ENCODE measurements at places on chromosomes 13 and 19.
A peak's percentile ranks its signal among the peaks of the same experiment; 100 is the strongest.

DNA sequence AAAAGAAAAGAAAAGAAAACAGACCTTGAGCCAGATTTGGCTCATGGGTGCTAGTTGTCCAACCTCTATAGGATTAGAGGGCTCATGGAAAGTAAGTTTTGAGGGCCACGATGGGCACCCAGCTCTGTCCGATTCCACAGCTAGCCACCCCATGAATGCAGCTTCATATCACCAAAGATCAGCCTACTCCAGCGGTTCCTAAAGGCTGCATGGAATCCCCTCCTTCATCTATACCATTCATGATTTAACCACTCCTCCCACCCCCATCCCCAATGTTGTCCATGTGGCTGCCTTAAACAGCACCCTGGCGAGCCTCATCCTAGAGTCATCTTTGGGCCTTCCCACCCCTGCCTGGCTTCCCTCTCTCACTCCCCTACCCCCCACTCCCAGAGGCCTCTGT lies 2.1 kb downstream of the MVB12A start:
- no peak for DNase-seq

- DNase-seq: no peak
Observed at GRCh38 chr13:95503662-95504061, 48.9 kb upstream of the CLDN10 start.

GRCh38 chr13:81406022-81406421 lies 1065.1 kb upstream of the SPRY2 start:
- DNase-seq: no peak

DNA sequence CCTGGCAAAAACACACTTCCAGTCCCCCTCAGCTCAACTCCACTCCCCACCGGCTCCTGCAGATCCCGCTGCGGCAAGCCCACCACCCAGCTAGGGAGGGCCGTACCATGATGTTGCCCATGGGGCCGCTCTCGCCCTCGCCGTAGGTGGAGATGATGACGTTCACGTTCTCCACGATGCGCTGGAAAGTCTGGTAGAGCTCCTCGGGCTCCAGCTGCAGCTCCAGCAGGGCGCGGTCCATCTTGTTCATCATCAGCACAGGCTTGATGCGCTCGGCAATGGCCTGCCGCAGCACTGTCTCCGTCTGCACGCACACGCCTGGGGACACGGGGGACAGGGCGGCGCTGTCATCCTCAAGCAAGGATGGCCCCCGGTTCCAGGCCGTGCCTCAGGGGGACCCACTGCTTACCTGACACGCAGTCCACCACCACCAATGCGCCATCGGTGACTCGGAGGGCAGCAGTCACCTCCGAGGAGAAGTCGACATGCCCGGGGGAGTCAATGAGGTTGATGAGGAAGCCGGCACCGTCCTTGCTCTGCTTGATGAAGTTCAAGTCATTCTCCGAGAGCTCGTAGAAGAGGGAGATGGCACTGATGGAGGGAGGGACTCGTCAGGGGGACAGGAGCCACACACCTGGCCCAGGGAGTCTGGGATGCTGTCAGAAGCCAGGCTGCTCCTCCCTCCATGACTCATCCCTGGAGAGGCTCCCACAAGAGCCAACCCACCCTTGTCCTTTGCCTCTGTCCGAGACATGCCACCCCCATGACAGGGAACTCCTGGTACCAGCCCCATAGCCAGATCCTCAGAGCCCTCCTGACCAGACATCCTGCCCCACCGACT lies 2.3 kb downstream of the EEF2 start:
- DNase-seq: no peak

GRCh38 chr13:21458451-21458812 lies 671 bp downstream of the ZDHHC20 start:
- peak; percentile 12 for DNase-seq

DNA sequence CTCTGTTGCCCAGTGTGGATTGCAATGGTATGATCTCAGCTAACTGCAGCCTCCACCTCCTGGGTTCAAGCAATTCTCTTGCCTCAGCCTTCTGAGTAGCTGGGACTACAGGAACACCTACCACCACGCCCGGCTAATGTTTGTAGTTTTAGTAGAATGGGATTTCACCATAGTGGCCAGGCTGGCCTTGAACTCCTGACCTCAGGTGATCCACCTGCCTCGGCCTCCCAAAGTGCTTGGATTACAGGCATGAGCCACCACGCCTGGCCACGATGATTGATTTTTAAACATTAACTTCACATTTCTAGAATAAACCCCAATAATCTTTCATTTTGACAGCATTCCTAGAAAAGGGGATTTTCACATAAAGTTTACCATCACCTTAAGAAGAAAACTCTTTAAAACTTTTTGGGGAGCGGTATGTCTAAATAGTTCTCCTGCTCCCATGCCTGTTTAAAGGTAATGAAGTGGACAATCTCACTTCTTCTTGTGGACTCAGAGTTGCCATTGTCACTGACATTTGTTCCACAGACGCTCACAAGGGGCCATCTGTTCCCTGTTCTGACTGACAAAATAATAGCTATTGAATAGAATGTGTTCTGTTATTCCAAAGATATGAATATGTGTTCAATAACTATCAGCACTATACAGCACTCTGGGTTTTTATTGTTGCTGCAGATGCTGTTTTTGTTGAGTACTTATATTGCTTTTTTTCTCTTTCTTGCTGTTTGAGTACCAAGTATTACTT lies 66.1 kb upstream of the C1QTNF9B start:
- no peak for DNase-seq

DNA sequence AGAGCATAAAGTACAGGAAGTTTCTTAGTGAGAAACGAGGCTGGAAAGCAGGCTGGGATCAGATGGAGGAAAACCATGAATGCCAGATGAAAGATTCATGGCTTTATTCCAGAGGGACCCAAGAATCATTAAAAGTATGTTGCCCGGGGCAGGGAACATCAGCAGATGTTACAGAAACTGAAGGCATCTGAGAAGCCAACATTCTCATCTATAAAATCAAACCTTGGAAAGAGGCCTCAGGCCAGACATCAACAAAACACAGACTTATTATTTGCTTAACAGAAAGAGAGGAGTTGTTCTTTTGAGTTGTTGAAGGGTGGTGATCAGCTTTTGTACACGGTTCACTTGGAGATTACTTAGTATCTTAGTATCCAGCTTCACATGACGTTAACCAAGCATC lies 543.6 kb downstream of the RFC3 start:
- no peak for DNase-seq

GRCh38 chr13:30753030-30753616 lies 17.8 kb downstream of the ALOX5AP start:
- no peak for DNase-seq

GRCh38 chr19:22935151-22935550 lies 67.8 kb downstream of the ZNF728 start:
- DNase-seq: no peak

- DNase-seq: no peak
Observed at GRCh38 chr13:76883236-76883635, 3.0 kb downstream of the KCTD12 start.

DNA sequence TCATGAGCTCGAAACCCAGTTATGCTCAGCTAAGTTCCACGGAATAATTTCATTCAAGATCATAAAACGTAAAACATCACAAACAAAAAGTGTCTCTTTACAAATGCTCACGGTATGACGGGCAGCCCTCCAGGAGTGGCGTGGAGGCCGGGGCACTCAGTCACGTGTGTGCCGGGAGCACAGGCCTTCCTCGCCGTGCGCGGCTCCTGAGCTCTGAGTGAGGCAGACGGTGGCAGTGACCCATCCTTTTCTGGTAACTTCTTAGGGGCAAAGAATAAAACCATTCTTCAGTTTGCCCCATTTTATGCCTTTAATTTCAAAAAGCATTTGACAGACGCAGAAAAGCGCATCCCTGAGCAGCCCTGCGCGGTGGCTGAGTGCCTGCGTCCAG lies 72.8 kb downstream of the ATP11A start:
- DNase-seq: no peak

GRCh38 chr13:40599124-40599523 lies 67.3 kb downstream of the FOXO1 start:
- no peak for DNase-seq

DNA sequence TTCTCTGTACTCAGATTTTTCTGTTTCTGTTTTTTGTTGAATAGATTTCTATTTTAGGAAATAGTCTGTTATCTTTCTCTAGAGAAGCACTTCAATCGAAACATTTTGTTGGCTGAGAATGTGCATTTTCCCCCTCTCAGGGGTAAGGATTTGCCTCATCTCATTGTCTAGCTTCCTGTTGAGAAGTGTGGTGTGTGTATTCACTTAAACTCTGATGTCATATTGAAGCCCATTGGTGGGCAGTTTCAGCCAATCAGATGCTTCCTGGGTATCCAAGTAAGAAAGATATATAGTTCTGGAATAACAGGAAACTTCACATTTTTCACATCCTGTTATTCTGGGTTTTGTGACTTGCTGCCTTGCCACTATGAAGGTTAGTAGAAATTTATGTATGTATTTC lies 87.6 kb downstream of the ARHGEF7 start:
- DNase-seq: no peak

DNA sequence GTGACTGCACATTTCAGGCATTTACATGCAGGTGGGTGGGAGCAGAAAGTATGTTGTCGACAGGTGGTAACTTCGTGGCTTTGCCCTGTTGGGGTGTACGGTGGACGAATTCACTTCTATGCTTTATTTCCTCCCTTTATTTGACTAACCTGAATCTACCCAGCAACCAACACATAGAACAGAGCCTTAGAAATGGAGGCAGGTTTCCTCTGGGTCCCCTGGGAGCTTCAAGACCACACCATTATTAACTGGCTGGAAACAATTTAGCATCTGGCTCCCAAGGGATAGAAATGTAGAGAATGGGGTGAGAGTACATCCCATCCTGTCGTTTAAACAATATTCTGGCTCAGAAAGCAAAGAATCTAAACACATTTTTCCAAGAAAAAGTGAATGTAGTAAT lies 244.4 kb downstream of the DLEU7 start:
- no peak for DNase-seq
